ENCODE measurements at places on chromosomes 16 and 17.

DNA sequence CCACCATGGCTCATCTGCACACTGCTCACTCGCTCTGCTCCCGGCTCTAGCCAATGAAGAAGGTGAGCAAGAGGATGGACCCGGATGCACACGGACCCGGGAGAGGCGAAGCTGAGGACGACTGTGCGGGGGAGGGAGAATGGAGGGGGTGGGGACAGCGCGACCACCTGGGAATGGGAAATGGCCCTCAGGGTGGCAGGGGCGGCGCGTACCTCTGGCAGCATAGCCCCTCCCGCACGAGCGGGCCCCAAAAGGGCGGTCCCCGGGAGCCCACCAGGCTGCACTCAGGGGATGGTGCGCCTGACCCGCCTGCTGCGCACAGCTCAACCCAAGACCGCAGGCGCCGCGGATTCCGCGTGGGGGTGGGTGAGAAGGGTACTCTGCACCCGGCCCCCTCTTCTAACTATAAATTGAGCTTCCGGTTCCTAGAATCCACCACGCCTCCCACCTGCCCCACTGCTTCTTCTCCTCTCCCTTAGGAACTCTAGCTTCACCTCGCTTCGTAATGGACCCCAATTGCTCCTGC, 6.1 kb downstream of the MT1H start:
- DNase-seq, result no peak

GRCh38 chr17:40480501-40481003, 20.9 kb downstream of the TNS4 start:
- DNase-seq, result no peak

DNA sequence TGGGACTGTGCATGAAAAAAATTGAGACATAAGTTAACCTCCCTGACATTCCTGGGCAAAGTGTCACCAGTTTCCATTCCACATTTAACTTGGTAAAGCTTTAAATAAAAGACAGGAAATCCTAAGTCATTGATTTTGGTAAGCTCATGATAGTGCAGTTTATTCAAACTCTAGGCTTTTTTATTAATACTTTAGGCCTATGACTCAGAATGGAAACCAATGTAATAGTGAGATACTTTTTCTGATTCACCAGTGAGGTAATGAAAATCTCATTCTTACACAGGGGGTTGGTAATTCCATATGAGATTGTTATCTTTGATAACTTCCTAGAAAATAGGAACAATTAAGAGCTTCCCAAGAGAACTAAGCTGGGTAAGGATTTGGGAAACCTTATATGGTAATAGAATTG, 91.1 kb downstream of the NLK start:
- no peak for DNase-seq

DNA sequence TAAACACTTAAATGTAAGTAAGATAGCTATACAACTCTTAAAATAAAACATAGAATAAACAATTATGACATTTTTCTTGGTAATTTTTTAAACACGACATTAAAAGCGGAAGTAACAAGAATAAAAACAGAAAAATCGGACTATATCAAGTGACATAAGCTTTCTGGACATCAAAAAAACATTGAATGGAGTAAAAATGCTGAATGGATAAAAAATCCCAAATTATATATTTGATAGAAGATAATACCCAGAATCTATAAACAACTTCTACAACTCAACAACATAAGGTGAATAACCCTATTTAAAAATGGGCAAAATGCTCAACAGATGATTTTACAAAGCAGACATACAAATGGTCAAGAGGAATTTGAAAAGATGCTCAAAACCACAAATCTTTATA, 1866.5 kb downstream of the TP53TG3F start:
- DNase-seq, result no peak

Measured in NCI-H1048 (cell line).